ENCODE measurements at places on chromosomes 2 and 18.

GRCh38 chr2:29532436-29532835 lies 388.9 kb downstream of the ALK start:
- no peak for DNase-seq

GRCh38 chr2:44934983-44935728 lies 6.3 kb upstream of the SIX3 start:
- DNase-seq, result no peak

DNA sequence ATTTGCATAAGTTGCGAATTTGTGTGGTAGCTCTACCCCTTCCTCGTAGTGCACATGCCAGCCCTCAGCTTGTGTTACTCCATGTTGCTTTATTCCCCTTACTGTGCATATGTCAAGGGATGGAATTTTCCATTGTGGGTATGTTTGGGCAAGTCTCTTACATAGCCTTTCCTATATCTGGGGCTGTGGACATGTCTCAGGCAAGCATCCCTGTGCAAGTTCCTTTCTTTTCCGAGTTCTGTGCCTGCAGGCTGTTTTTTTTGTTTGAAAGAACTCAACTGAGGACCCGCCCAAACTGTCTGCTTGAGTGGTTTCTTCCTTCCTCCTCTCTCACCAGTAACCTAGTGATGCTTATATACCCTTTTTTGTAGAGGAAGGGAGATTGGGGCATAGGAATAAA lies 1739.1 kb upstream of the PIK3C3 start:
- DNase-seq, result no peak

- DNase-seq, result no peak
Measured at GRCh38 chr18:49811151-49811938, 2.0 kb downstream of the ACAA2 start.

DNA sequence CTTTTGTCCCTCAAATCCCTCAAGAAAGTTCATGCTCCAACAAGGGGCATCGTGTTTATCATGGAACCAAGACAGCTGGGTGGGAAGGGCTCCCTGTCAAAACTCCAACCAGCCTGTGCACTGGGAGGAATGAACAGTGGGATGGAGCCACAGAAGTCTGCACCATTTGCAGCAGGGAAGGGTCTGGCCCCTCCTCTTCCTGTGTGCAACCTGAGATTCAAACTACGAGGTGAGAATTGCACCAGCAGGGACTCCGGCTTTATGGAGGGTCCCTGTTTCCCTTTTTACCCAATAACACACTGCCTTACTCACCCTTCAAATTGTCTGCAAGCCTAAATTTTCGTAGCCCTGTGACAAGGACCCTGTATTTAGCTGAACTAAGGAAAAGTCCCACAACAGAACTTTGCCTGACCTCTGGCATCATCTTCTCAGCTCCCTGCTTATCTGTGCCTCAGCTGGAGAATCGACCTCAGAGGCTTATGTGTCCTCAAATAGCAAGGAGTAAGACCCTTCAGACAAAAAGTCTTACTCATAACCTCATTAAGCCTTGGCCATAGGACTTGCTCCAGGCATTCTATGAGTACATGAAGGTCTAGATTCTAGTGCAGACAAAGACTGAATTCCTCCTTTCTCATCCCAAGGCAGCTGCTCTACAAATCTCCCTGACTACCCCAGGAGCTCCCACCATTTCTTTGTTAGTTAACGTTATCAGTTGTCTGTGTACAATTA lies 178.3 kb upstream of the SERPINE2 start:
- no peak for DNase-seq

DNA sequence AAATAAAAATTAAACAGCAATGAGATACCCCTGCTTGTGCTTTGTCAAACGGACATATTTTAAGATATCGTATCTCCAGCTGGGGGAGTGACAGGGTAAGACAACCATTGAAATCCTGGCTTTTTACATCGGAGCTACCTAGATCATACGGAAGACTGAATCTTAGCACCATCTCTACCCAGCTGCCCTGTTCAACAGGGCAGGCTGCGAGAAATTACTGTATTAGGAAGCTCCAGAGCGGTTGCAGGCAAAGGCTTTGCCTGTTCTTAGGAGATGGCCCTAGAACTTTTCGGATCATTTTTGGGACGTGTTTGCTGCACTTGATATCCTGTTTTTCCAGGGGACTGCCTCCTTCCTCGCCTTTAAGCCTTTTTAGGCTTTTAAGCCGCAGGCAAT lies 2.0 kb upstream of the PRKCE start:
- no peak for DNase-seq

GRCh38 chr2:121561617-121562268 lies 31.1 kb downstream of the RNU4ATAC start:
- DNase-seq, result no peak

DNA sequence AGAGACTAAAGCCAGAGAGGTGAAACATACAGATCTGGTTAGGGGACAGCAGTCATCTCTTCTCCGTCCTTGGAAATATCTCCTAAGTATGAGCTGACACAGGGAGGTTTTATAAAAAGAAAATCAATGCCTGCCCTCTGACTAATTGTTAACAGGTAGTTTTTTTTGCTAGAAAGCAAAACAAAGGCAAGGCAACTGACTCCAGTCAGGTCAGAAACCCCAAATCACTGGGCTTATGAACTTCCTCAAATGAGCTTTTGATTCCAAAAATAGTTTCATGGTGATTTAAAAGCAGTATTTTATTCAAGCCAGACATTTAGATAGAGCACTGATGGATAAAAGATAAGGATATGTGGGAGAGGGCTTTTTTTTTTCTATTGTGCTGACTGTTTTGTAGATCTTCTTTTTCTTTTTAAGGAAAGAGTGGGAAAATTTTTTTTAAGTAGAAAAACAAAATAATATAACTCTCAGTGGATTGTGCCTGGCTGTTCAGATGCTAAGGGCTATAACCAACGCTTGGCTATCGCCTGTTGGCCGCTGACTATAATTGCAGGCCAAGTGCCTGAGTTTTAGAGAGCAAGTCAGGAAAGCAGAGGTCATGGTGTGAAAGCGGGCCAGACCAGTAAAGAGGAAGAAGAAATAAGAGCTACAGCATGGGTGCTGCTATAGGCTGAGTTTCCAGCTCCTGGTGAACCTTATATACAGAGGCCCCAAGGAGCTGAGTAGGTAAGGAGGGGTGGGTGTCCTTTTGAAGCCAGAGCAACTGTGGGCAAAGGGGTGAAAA lies 44.9 kb downstream of the MRPL35 start:
- no peak for DNase-seq

- DNase-seq, result no peak
Measured at GRCh38 chr2:195316486-195316885, 340.5 kb upstream of the SLC39A10 start.

GRCh38 chr2:28293416-28293815 lies 99.2 kb upstream of the FOSL2 start:
- no peak for DNase-seq

GRCh38 chr2:17971531-17972125 lies 93.2 kb downstream of the KCNS3 start:
- DNase-seq, result no peak

- no peak for DNase-seq
Measured at GRCh38 chr2:142594935-142595334, 282.5 kb upstream of the KYNU start.

DNA sequence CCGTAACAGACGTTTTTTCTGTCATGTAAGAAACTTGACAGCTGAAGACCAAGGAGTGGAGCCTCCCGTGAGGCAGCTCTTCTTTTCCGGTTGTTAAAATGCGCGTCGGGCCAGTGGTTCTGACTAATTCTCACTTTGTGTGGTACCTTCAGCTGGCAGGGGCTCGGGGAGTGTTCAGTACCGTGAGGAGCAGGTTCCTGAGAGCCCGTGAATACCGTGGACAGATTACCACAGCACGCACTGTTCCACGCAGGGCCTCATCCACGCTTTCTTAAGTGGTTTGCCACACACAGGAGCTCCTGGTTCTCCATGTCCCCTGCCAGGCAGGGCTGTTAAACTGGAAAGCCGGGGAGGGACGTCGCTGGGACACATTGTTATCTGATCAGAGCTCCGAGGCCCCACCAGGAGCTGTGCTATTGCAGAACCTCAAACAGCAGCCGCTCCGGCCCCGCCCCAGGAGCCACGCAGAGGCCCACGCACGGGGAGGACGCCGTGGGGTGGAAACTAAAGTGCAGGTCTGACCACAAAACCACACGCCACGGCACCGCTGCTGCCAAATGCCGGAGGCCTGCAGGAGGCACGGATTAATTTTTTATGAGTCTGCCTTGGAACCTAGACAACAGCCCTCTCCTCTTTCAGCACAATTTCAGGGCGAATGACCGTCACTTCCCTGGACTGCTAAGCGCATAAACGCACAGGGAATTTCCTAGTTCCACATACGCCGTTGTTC lies 43.3 kb downstream of the NFATC1 start:
- DNase-seq, result peak; percentile 20

DNA sequence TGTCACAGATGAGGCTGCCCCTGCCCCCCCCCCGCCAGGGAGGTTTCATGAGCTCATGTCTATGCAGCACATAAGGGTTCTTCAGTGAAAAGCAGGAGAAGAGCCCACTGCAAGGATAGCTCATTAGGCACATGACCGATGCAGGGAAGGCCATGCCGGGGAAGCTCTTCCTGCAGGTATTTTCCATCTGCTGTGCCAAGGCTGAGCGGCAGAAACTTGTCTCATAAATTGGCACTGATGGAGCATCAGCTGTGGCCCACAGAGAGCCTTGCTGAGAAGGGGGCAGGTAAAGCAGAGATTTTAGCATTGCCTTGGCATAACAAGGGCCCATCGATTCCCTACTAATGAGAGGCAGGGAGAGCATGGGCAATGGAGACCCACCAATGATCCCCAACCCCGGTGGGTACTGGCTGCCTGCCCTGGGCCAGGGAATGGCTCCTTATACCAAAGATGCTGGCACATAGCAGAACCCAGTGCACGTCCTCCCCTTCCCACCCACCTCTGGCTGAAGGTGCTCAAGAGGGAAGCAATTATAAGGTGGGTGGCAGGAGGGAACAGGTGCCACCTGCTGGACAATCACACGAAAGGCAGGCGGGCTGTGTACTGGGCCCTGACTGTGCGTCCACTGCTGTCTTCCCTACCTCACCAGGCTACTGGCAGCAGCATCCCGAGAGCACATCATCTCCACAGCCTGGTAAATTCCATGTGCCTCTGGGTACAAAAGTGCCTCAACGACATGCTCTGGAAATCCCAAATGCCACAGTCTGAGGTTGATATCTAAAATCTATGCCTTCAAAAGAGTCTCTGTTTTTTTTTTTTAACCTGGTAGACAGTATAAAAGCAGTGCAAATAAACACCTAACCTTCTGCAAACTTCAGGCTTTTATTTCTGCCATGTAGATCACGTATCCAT lies 41.4 kb downstream of the STEAP3 start:
- DNase-seq, result no peak

DNA sequence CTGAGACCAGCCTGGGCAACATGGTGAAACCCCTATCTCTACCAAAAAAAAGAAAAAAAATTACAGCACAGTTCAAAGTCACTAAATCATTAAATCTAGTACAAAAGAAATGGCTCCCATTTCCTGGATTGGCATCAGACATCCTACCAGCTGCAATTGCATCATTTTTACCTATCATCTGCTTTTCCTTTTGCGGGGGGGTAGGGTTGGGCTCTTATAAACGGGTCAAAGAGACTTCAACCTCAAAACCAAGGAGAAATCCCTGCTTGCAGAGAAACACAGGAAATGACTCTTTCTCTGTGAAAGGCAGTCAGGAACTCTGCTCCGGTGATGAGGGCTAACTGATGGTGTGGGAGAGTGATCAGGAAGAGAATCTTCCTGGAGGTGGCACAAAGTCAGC lies 45.3 kb upstream of the RFX8 start:
- no peak for DNase-seq

GRCh38 chr2:85963068-85963467 lies 74.3 kb upstream of the ST3GAL5 start:
- no peak for DNase-seq

DNA sequence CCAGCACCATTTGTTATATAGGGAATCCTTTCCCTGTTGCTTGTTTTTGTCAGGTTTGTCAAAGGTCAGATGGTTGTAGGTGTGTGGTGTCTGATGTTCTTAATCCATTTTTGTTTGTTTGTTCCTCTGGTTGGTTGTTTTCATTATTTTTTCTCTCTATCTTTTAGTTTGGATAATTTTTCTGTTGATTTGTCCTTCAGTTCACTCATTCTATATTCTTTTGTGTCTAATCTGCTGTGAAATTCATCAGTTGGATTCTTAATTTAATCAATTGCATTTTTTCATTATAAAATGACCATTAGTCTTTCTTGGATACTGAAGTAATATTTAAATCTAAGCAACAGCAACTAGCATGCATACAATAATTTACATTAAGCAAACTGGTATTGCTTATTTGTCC lies 206.7 kb upstream of the TRIB2 start:
- DNase-seq, result no peak

DNA sequence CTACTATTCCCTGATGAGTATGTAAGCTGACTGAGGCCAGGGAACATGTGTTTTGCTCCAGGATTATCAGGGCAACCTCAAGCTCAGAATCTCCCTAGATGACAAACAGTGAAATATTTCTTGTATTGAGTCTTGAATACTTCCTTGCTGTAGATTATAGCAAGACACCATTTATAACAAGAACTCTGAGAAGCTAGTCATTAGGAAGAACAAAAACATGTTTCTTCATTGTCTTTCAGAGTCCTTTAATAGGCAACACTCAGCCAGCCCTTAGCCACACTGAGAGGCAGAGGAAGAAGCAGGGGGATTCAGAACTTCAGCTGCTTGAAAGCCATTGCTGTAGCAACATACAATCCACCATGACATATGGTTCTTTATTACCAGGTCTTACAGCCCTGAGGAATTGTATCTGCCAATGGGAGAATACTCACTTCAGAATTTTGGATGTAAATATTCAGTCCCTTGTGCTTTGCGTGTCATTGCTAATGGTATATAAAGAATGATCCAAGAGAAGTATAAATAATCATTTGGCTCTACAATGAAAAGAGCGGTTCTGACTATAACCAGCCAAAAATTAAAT lies 117.5 kb upstream of the NCKAP5 start:
- no peak for DNase-seq

DNA sequence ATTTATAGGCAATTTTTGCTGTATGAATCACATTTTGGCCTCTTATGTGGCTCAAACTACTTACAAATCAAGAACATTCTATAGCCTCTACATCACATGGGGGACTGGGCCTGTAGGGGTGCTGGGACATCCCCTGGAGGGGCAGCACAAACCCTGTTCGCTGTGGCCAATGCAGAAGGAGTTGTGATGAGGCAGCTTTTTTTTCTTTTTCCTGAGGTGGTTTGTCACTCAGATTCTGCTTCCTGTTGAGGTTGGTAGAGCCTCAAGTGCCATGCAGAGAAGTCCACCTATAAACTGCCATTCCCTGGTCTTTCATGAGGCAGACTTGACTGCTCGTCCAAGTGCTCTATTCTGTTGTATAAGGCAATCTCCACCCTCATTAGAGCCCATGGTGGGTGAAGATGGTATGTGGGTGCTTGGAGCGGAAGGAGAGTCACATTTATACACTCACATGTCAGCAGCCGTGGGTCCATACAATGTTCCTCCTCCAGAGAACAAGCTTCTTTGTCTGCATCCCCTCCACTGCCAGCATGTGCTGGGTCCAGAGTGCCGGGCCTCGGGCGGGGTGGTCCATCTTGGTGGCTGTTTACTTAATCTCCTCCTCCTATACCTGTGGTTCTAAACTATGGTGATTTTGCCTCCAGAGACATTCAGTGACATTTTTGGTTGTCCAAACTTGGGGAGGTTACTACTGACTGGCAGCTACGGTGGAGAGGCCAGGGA lies 120.3 kb downstream of the ACOXL start:
- no peak for DNase-seq
